ENCODE measurements at places on chromosomes 16 and 17. TPM values are rescaled to one million over a fixed set of nuclear protein-coding genes. Genes with fewer than 3 reads are reported as not detected.

The TMIGD1 gene
- not detected for total RNA-seq

The PRR29 gene
- 0.47 TPM for total RNA-seq

DNA sequence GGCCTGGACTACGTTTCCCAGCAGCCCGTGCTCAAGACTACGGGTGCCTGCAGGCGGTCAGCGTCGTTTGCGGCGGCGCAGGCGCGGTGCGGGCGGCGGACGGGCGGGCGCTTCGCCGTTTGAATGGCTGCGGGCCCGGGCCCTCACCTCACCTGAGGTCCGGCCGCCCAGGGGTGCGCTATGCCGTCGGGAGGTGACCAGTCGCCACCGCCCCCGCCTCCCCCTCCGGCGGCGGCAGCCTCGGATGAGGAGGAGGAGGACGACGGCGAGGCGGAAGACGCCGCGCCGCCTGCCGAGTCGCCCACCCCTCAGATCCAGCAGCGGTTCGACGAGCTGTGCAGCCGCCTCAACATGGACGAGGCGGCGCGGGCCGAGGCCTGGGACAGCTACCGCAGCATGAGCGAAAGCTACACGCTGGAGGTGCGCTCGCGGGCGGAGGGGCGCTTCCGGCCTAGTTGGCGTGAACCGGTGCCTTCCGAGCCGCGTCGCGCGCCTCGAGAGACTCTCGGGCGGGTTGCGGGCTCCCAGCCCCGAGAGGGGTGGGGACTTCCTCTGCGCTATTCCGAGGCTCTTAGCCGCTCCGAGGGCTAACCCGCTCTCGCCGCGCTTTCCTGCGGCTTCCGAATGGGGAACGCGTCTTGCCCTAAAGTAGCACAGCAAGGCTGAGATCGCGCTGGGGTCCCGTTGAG is at the start of gene RBL2:
RBL2 (plus strand) TSS at position 95 of the 689 bp plus-strand sequence; CDS start at position 181, 86 bp downstream.
- H3K27ac ChIP-seq: peak within 1 kb of the TSS; percentile 92
- peaks cover 25% of the 10 kb centered on the region for H3K36me3 ChIP-seq
- DNase-seq: peak; percentile 91
- H3K4me3 ChIP-seq: peak within 1 kb of the TSS; percentile 76
- H3K27me3 ChIP-seq: no peaks in the 10 kb centered on the region
- peaks cover 28% of the 10 kb centered on the region for H3K4me1 ChIP-seq

DNA sequence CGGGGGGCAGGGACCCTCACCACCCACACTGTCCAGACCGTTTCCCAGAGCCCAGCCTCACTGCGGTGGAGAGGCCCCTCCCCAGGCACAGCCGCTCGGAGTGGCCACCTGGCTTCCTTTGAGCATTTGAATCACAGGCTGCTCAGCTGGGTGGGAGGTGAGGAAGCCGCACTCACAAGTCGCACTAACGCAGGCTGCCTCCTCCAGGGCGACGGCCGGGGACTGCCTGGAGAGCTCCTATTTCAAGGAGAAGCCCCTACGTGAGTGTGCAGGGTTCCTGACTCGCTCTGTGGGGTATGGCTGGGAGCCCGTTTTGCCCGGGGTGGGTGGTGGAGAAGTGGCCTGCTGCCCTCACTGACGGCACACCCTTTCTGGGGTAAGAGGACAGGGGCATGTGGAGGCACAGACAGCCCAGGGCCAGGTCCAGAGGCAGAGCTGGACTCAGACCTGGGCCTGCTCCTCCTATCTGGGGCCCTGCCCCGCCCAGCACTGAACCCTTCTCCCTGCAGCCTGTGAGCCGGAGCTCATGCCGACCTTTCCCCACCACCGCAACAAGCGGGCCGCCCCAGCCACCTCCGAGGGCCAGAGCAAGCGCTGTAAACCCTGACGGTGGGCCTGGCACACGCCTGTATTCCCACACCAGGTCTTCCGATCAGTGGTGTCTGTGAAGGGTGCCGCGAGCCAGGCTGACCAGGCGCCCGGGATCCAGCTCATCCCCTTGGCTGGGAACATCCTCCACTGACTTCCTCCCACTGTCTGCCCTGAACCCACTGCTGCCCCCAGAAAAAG is 6.2 kb downstream of the SPATA2L start:
- peak overlapping the region; percentile 68 for H3K27ac ChIP-seq
- H3K27me3 ChIP-seq: no peaks in the 10 kb centered on the region
- no peaks in the 10 kb centered on the region for H3K4me1 ChIP-seq
- peaks cover 93% of the 10 kb centered on the region for H3K36me3 ChIP-seq

The MT1F gene
- 2.6 TPM for total RNA-seq

The TELO2 gene
- total RNA-seq: 84.9 TPM

The CTRL gene
- 2.6 TPM for total RNA-seq

GRCh38 chr16:66374176-66374575 is 7.7 kb downstream of the CDH5 start:
- H3K4me1 ChIP-seq: peaks cover 10% of the 10 kb centered on the region
- no peak overlapping the region for H3K27ac ChIP-seq
- no peaks in the 10 kb centered on the region for H3K36me3 ChIP-seq
- H3K4me3 ChIP-seq: no peak overlapping the region
- DNase-seq: no peak

The SMTNL2 gene
- total RNA-seq: not detected

The ATP2A1 gene
- 5.7 TPM for total RNA-seq

- H3K36me3 ChIP-seq: peaks cover 14% of the 10 kb centered on the region
- H3K27me3 ChIP-seq: no peaks in the 10 kb centered on the region
- H3K27ac ChIP-seq: no peak overlapping the region
- no peak overlapping the region for H3K4me3 ChIP-seq
- no peak for DNase-seq
Measured at GRCh38 chr16:82157534-82157812, 12.6 kb downstream of the MPHOSPH6 start.

The SDR42E2 gene
- not detected for total RNA-seq

The KRT23 gene
- 1,389 TPM for total RNA-seq

DNA sequence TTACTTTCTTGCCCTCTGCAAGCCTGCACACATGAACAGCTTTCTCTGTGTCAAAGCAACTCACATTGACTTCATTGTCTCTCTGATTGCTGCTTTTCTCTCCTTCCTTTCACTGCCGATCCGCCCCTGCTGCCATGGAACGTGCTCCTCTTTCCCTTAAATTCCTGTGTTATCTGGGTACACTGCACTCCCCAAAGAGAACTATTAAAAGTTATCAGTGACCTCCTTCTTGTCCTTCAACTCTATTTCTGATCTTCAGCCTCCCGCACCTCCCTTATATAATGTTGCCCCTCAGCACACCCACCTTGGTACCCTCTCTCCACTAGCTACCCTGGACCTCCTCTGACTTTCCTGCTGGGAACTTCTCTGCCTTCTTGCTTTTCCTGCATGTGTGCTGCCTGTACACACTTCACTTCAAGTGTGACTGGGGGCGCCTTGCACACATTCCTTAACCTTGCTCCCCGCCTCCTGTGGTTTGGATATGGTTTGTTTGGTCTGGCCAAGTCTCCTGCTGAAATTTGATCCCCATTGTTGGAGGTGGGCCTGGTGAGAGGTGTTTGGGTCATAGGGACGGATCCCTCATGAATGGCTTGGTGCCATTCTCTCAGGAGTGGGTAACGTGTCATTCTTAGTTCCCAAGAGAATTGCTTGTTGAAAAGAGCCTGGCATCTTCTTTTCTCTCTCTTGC is 26.7 kb upstream of the PMP22 start:
- no peak overlapping the region for H3K27ac ChIP-seq
- no peak for DNase-seq
- H3K27me3 ChIP-seq: peaks cover 14% of the 10 kb centered on the region
- H3K4me1 ChIP-seq: peaks cover 6% of the 10 kb centered on the region
- H3K36me3 ChIP-seq: peaks cover 6% of the 10 kb centered on the region

DNA sequence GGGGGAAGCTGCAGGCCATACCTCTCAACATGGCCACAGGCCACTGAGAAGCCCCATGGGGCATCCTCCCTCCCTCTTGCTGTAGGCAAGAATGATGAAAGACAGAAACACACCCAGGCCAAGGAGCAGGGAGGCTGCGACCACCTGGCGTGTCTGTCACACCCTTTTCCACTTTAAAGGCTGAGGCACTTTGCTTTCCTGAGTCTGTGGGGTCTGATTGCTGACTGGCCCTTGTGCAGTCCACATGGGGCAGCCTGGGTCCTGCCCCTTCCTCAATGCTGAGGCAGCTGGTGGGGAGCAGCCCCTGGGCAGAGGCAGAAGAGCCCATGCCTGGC is 8.7 kb downstream of the TMEM204 start:
- no peaks in the 10 kb centered on the region for H3K36me3 ChIP-seq
- H3K4me3 ChIP-seq: no peak overlapping the region
- no peak for DNase-seq
- no peak overlapping the region for H3K27ac ChIP-seq
- H3K27me3 ChIP-seq: no peaks in the 10 kb centered on the region

DNA sequence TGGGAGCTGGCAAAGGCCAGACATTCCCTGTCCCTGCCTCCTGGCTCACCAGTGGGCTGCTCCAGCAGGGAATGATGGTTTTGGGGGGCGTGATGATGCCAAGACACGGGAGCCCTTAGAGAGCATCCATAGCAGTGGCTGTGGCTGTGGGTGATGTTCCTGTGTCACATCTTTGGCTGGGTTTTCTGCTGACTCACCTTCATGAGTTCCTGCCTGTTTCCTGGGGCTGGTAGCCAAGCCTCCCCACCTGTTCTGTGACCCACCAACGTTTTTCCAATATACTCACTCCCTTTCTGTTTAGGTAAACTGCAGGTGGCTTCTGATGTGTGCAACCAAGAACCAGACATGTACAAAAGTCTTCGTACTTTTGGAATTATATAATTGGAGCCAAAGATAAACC is 16.5 kb upstream of the NF1 start:
- H3K4me1 ChIP-seq: no peaks in the 10 kb centered on the region
- no peak overlapping the region for H3K4me3 ChIP-seq
- no peaks in the 10 kb centered on the region for H3K27me3 ChIP-seq
- DNase-seq: no peak
- no peaks in the 10 kb centered on the region for H3K36me3 ChIP-seq

DNA sequence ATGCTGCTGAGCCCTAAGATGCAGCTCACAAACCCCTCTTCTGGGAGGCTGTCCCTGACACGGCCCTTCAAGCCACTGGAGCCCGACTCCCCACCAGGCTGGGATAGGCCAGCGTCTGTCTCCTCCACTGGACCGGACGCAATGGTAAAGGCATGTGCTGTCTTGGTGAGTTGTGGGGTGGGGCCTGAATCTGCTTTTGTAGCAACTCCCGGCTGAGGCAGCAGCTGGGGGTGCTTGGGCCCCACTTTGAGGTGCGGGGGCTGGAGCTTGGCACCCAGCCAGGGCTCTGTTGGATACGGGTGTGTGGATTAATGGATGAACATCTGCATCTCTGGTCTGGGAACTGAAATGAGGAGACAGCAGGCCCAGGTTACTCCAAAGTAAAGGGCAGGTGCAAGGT is 3.5 kb upstream of the NLRC3 start:
- no peaks in the 10 kb centered on the region for H3K4me1 ChIP-seq
- H3K36me3 ChIP-seq: no peaks in the 10 kb centered on the region
- peaks cover 13% of the 10 kb centered on the region for H3K27me3 ChIP-seq
- H3K4me3 ChIP-seq: no peak overlapping the region
- DNase-seq: no peak

Measured in Calu3 (cell line).